Stimulated activated effector memory CD8-positive, alpha-beta T cell treated with anti-CD3 and anti-CD28 coated beads, Interleukin-12 subunit alpha, Interleukin-12 subunit beta, amount 100 ng/mL, for 72 hours (primary cell): ENCODE measurements at places on chromosomes 6 and 20.

GRCh38 chr6:128278836-128279235, 241.6 kb downstream of the PTPRK start:
- no peak for DNase-seq

DNA sequence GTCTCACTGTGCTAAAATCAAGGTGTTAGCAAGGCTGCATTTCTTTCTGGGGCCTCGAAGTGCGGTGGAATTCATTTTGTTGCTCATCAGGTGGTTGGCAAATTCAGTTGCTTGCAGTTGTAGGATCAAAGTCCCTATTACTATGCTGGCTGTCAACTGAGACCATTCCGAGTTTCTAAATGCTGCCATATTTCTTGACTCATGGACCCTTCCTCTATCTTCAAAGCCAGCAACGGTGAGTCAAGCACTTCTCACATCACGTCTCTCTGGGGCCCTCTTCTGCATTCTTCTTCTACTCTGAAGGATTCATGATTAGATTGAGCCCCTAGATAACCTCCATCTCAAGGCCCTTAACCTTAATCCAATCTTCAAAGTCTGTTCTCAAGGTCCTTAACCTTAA, 619.7 kb downstream of the HACE1 start:
- DNase-seq = no peak

DNA sequence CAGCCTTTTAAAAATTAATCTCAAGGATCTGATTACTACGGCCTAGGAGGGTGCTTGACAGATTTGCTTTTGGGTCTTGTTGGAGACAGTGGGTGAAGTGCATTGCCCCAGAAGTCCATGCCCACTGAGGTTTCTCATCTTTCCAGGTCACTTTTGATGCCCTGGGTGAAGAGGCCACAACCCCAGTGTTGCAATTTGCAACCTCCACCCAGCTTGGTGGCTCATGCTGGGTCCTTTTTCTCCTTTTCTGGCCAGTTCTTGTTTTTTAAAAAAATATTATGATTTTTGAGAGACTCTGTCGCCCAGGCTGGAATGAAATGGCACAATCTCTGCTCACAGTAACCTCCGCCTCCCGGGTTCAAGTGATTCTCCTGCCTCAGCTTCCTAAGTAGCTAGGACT, 9.4 kb downstream of the STX11 start:
- no peak for DNase-seq

- DNase-seq = peak; percentile 77
These were observed 128.5 kb downstream of the HFE start for GRCh38 chr6:26215585-26216358.

DNA sequence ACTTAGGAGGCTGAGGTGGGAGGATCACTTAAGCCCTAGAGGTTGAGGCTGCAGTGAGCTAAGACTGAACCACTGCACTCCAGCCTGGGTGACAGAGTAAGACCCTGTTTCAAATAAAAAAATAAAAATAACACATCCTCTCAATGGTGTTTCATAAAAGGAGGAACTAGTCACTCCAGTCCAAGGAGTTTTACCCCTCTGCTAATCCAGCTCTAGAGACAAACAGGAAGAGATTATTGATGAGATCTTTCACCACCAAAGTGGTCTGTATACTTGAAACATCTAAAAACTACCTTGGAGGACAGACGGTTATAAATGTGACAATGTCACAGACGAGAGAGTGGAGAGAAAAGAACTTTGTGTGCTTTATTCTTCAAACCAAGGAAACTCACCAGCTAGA, 58.2 kb downstream of the PIGU start:
- no peak for DNase-seq

GRCh38 chr6:3211681-3212080, 15.8 kb downstream of the TUBB2B start:
- DNase-seq = no peak

DNA sequence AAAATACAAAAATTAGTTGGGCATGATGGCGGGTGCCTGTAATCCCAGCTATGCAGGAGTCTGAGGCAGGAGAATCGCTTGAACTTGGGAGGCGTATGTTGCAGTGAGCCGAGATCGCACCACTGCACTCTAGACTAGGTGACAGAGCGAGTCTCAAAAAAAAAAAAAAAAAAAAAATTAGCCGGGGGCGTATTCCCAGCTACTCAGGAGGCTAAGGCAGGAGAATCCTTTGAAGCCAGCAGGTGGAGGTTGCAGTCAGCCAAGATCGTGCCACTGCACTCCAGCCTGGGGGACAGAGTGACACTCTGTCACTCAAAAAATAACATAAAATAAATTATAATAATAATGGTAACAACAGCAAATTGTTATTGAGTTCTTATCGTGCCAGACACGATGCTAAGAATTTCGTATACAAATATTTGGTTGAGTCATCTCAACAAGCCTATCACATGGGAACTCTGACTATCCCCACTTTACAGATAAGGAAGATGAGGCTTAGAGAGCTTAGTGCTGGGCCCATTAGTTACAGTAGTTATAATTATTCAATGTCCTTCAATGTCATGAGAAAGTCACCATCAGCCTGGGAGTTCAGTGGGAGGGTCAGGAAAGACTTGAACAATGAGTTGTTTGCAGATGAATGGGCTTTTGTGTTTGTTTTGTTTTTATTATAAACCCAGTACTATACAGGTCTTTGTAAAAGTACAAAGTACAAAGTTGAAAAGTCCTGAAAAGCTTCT, 19.4 kb downstream of the C6orf15 start:
- no peak for DNase-seq

- DNase-seq = no peak
These were observed 1950.9 kb upstream of the DEFB115 start for GRCh38 chr20:29306390-29307072.

GRCh38 chr6:161498359-161498758, 224.5 kb upstream of the AGPAT4 start:
- DNase-seq = no peak

- no peak for DNase-seq
These were observed 59.9 kb downstream of the KLHL31 start for GRCh38 chr6:53605543-53606235.

DNA sequence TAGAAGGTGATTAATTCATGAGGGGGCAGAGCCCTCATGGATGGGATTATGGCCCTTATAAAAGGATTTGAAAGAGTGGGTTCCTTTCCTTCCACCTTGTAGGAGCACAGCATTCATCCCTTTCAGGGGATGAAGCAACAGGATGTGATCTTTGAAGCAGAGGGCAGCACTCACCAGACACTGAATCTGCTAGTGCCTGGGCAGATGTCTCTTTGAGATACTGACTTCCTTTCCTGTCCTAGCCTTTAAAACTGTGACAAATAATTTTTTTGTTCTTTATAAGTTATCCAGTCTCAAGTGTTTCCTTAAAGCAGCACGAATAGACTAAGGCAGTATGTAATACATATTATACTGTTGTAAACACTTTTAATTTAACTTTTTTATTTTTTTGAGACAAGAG, 538.6 kb upstream of the RNF217 start:
- DNase-seq = no peak

GRCh38 chr6:47532981-47533585, 55.5 kb downstream of the CD2AP start:
- no peak for DNase-seq

DNA sequence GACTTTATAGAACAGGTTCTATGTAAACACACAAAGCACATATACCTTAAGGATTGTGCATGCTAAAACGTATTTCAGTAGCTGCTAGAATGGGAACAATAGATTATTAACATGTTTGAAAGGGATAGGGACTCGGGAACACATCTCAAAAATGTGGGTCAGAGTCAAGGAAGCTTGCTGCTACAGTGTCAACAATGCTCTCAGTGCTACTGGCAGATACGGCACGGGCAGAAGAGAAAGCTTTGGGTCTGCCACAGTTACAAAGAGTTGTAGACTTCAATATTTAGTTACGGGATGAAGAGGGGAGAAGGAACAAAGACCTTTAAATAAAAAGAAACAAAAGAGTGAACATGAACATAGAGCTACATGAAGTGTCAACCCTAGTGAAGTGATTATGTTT, 170.5 kb downstream of the BACH2 start:
- DNase-seq = no peak

GRCh38 chr6:74602206-74602605, 603.6 kb downstream of the COL12A1 start:
- no peak for DNase-seq

GRCh38 chr20:13493143-13493542, 145.6 kb downstream of the TASP1 start:
- DNase-seq = no peak

DNA sequence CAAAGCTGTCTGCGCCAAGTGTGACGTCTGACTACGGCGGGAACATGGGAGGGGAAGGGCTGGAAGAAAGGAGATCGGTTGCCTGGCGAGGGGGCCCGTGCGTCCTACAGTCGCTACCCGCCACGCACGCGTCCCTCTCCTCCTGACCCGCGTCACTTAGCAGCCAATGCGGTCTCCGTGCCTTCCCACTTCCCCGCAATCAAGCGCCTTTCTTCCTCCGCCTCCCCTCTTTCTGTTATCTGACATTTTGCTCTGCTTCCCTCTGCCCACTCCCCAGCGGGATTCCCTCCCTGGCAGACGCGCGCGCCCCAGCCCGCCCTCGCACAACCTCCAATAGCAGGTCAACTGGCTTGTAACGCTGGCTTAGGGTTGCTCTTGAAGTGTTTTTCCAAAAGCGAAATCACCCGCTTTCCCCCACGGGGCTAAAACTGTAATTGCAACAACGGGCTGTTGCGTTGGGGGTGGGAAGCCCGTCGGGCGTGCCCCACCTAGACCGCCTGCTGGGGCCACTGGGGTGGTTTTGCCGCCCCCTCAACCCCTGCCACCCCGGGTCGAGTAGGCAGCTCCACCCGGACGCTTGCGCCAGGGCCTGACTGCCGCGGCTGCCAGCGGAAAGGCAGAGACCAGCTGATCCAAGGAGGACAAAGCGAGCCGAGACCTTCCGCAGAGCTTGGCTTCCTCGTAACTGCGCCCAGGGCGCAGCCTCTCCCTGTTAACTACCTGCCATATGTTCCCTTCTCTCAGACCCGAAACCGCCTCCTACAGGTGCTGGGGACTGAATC, 6.2 kb upstream of the SOX4 start:
- peak; percentile 63 for DNase-seq

DNA sequence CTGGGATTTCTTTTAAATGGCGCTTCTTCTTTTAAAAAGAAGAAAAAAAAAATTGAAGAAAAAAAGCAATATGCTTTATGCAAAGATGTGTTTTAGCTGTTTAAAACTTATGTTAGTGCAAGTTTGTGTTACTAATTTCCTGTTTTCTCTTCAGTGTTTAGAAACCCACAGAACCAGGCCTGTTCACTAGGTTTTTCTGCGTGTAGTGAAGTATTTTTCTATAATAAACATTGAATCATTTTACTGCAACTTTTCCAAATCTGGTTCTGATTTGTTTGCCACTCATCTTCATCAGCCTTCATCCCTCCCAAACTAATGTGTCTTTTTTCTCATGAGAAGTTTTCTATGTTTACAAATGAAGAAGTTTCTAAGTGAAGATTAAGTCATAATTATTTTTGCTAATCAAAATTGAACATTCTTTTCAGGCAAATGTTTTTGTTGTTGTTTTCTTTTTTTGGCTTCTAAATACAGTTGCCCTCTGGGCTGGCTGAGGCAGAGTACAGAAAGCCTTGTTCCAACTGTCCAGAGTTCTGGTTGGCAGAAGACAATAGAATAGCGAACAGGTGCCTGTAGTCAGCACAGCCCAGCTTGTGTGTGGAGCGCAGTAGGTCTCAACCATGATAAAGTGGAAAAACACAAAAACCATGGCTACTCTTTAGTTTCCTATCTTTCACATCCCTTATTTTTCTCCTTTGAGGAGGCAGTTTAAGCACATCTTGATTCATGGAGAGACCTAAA, 14.5 kb downstream of the ZNF76 start:
- no peak for DNase-seq
